ENCODE measurements at places on chromosomes 2 and 18.

DNA sequence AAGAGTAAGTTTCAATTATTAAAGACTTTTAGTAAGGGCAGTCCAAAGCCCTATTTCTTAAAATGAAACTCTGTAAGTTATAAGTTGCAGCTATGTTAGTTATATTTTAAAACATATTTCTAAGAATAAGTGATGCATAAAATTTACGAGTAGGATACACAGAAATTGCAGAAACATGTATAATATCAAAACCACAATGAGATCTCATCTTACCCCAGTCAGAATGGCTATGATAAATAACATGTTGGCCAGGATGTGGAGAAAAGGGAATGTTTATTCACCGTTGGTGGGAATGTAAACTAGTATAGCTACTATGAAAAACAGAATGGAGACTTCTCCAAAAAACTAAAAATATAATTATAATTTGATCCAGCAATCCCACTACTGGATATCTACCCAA lies 201.2 kb downstream of the CBLN2 start:
- no peak for DNase-seq

GRCh38 chr2:218043100-218043499 lies 26.0 kb upstream of the RUFY4 start:
- no peak for DNase-seq

- DNase-seq: peak; percentile 94
Observed at GRCh38 chr2:174025271-174026121, 60.3 kb upstream of the SP3 start.

DNA sequence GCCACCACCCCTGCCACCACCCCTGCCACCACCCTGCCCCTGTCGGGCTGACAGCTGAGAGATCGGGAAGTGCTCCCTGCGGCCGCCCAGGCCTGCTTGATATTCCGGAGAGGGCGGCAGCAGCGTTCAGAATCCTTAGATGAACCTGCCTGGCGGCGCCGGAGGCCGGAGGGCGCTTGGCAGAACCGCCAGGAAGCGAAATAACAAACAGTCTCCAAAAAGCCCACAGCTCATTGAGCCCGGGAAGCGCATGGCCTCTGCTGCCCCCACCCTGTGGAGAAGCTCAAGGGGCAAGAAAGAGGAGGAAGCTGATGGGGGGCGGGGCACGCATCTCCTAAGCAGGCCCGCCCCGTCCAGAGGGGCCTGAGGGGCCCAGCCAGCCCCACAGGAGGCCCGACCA lies 92.2 kb upstream of the MBOAT2 start:
- peak; percentile 70 for DNase-seq

GRCh38 chr2:6683516-6683915 lies 182.2 kb downstream of the CMPK2 start:
- no peak for DNase-seq

GRCh38 chr2:42924418-42924886 lies 132.1 kb upstream of the HAAO start:
- DNase-seq: peak; percentile 68

DNA sequence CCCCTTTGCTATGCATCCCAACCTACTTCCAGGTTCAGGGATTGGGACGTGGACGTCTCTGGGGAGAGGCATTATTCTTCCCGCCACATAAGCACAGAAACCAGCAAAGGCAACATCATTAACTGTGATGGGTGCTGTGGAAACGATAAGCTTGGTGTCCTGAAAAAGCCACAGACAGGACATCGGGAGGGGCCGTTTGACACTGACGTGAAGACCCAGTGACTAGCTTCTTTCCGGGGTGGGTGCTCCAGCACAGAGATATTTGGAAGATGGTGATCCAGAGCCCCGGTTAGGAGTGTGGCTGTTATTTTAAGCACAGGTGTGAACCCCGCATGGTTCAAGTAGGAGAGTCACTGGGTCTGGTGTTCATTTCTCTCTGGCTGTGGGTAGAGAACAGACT lies 163.8 kb upstream of the HDAC4 start:
- no peak for DNase-seq

GRCh38 chr18:31819106-31819924 lies 58.6 kb upstream of the SLC25A52 start:
- DNase-seq: peak; percentile 63

GRCh38 chr2:49042488-49042887 lies 111.8 kb downstream of the FSHR start:
- DNase-seq: no peak

DNA sequence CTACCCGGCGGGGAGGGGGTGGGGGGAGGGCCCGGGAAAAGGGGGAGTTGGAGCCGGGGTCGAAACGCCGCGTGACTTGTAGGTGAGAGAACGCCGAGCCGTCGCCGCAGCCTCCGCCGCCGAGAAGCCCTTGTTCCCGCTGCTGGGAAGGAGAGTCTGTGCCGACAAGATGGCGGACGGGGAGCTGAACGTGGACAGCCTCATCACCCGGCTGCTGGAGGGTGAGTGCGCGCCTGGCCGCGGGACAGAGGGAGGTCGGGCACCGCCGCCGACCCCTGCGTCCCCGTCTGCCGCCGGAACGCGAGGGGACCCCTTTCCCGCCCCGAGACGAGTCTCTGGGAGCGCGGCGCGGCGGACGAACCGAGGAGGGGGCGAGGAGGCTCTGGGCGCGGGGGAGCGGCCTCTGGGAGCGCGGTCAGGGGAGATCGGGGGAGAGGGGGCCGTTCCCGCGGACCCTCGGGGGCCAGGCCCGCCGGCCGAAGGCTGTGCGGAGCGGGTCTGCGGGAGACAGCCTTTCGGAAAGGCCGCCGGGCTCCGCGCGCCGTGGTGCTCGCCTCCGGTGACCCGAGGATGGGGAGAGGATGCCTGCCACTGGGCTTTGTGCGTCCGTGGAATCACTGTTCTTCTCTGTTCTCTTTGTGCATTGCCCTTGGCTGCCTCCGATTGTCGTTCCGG lies 463 bp downstream of the PPP1CB start:
- DNase-seq: no peak

GRCh38 chr18:25464227-25464626 lies 112.3 kb upstream of the ZNF521 start:
- DNase-seq: peak; percentile 85

DNA sequence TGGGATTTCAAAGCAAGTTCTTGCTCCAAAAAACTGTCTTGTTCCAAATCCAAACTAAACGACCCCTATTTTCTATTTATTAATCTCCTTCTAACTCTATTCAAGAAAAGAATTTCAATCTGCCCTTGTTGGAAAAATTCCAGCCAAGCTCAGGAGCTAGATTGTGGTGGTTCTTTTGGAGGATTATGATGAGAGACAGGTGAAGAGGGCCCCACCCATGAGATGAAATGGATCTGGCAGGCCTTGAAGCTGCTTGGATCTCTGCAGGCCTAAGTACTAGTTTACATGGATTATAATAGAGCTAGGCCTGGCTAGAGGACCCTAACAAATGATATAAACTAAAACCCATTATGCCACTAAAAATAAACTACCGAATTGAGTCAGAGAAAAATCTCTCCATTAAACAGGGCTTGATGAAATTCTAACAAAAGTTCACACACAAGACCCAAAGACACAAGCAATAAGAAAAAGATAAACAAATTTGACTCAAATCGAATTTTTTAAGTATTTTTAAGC lies 101.6 kb downstream of the GFPT1 start:
- no peak for DNase-seq

DNA sequence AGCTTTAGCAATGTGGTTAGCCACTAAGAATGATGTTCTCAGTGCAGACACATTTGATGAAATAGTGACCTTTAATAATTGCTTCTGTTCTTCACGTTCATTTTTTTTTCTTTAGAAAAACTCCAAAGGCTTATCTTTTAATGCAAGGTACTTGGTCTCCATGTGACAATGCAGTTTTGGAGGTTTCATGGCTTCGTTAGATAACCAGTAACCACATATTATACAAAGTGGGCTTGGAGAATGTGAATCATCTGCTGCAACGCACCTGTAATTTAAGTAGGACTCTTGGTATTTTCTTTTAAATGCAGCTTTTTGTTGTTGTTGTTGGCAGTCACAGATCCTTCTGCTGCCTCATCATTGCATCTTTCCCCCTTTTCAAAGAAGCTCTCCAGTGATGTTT lies 1606.3 kb downstream of the SUCLG1 start:
- DNase-seq: no peak

DNA sequence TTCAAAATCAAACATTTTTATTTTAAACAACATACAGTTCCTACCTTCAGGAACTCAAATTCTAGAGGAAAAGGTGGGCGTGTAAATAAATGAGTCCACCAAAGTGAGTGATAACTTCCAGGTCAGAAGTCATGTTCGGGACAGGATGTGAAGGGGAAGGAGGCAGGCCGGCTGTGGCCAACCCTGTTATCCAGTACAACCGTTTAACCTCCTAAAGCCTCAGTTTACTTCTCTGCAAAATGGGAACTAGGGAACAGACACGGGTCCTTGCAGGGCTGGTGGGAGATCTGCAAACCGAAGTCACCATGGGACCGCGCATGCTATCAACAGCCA lies 373 bp downstream of the EIPR1 start:
- DNase-seq: peak; percentile 66

- peak; percentile 52 for DNase-seq
Observed at GRCh38 chr2:203062126-203062525, 47.5 kb downstream of the NBEAL1 start.
